ENCODE measurements at places on chromosomes 5 and 9.

GRCh38 chr9:13382595-13382994, 103.1 kb upstream of the MPDZ start:
- DNase-seq: no peak

DNA sequence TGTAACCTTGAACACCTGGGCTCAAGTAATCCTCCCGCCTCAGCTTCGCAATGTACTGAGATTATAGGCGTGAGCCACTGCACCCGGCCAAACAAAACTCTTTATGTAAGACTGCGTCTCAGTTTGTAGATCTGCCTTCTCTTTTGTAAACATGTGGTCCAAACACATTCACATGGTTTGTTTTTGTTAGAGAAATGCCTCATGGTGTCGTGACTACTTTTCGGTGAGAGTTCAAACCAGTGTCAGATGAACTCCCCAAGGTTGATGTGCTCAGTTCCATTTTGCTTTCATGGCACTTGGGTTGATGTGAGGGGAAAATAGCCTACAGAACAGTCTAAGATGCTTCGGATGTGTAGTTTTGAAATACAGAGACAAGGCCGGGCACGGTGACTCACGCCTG, 231.6 kb downstream of the GOLPH3 start:
- no peak for DNase-seq

GRCh38 chr9:33306037-33306436, 15.7 kb downstream of the NFX1 start:
- no peak for DNase-seq

- DNase-seq: no peak
These were observed 5.7 kb upstream of the WNT8A start for GRCh38 chr5:138078006-138078643.

DNA sequence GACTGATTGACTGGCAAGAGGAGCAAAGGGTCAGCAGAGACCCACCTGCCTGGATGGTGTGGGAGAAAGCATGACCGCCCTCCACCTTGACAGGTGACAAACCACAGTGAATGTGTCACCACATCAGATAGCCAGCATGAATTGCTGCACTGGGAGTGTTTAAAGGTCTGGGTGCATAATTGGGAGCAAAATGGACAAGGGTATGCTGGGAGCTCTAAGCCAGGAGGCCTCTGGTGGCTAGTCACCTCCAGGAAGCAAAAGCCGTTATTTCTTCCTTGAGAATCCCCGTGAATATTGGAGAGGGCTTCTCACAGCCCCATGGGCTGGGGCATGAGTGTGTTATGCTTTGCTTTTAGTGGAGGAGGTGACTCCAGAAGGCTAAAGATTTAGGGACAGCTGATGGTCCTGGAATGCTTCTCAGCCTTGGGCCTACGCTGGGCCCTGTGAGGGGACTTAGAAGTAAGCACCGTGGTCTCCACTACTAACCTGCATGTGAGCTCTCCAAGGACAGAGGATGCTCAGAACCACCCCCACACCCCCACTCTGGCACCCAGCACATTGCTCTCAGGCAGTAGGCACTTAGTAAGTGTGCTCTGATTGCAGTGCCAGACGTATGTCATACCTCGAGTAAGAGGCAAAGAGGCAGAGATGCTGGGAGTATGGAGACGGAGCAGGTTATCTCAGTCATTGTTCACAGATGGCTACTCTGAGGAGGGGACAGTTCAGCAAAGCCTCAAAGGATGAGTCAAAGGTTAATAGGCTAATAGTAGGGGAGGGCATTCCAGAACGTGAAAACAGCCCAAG, 9.1 kb upstream of the IRF1 start:
- no peak for DNase-seq

DNA sequence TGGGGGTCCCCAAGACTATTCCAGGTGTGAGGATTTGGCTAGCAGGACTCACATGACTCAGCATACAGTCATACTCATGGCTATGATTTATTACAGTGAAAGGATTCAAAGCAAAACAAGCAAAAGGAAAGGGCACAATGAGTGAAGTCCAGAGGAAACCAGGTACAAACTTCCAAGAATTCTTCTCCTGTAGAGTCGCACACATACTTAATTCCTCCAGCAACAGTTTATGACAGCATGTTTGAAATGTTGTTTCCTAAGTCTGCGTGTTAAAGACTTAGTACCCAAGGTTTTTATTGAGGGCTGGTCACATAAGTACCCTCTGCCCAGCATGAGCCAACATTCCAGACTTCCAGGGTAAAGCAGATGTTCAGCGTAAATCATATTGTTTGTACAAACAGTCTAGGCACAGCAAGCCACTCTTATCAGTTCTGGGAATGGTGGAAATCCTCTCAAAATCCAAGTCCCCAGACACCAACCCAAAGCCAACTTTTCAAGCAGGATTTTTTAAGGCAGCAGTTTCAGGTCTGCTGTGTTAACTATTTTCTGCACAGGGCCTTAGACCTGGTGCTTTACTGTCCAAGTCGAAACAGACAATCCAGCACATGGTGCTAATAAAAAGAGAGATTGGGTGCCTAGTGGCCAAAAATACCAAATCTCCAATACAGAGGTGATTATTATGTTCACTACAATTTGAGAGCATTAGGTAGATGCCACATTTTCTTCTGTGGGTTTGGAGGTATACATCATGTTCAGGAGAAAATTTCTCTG, 18.6 kb upstream of the RICTOR start:
- DNase-seq: no peak

GRCh38 chr5:179974946-179975712, 67.4 kb upstream of the TBC1D9B start:
- DNase-seq: peak; percentile 89

- DNase-seq: no peak
These were observed 115.9 kb downstream of the CDC42SE2 start for GRCh38 chr5:131379723-131380122.

- DNase-seq: no peak
These were observed 54.6 kb downstream of the SUB1 start for GRCh38 chr5:32639943-32640342.

DNA sequence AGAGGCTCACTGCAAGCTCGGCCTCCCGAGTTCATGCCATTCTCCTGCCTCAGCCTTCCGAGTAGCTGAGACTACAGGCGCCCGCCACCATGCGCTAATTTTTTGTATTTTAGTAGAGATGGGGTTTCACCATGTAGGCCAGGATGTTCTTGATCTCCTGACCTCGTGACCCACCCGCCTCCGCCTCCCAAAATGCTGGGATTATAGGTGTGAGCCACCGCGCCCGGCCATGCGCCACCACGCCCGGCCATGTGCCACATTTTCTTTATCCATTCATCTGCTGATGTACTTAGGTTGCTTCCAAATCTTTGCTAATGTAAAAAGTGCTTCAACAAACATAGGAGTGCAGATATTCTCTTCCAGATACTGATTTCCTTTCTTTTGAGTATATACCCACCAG, 408.6 kb downstream of the CAAP1 start:
- DNase-seq: no peak

GRCh38 chr9:114621975-114622609, 11.0 kb downstream of the TMEM268 start:
- no peak for DNase-seq

DNA sequence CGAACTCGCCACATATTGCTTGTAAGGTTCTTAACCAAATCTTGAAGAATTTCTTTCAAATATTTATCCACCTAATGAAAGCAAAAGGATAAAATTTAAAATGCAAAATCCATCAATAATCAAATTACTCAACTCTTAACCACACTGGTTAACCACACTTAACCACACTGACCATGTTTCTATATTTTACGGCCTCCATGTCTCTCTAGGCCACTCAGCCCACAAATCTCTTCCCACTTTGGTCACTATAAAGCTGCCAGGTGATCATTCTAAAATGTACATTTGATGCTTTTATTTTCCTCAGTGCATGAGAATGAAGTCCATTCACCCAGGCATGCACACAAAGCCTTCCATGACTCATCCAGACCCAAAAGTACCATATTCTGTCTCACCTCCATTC, 56.4 kb upstream of the OR2K2 start:
- DNase-seq: no peak

DNA sequence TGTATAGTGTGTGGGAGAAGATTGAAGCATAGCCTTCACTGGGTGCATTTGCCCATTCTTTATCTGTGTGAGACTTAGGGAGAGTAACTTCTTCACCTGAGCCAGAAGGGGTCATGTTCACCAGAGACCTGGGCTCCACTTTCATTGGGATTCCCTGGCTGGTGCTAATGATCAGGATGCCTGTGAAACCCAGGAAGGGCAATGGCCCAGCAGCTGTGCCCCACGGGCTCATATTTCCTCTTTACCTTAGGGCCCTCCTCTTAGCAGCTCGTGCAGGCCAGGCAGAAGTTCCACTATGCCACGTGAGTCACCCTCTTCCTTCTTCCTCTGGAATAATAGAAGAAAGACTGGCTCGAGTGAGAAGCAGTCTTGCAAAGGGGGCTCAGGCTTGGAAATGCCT, 5.0 kb downstream of the PPARGC1B start:
- no peak for DNase-seq

GRCh38 chr9:128494108-128494745, 10.3 kb upstream of the GLE1 start:
- no peak for DNase-seq

- no peak for DNase-seq
These were observed 147.2 kb downstream of the PCSK5 start for GRCh38 chr9:76037587-76038225.

- DNase-seq: no peak
These were observed 29.4 kb downstream of the SLC1A3 start for GRCh38 chr5:36635721-36636390.

DNA sequence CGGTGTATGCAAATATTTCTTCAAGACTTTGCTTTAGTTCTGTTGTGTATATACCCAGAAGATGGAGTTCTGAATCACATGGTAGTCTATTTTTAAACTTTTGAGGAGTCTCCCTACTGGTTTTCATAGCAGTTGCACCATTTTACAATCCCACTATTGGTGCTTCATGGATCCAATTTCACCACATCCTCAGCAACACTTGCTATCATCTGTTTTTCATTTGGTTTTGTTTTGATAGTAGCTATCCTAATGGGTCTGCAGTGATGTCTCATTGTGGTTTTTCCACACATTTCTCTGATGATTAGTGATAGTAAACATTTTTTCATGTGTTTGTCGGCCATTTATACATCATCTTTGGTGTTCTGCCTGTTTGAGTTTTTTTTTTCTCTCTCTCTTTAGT, 1339.3 kb downstream of the EFNA5 start:
- no peak for DNase-seq

DNA sequence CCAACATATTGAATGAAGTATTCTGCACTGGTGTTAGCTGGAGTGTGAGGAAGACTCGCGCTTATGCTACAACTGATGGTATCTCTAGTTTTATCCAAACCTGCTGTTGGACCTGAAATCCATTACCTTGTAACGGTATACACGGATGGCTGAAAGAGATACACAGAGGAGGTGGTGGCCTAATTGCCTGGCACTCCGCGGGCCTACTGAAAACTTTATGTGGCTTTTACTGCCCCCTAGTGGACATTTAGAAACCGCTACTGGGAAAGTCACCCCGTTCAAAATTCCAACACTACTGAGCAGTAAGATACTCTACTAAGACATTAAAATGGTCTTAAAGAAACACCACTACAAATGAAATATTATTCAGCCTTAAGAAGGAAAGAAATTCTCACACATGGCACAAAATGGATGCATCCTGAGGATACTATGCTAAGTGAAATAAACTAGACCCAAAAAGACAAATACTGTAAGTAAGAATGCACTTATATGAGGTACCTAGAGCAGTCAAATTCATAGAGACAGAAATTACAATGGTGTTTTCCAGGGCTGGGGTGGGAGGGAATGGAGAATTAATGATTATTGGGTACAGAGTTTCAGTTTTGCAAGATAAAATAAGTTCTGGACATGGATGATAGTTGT, 100.4 kb downstream of the TTLL11 start:
- DNase-seq: peak; percentile 82

- DNase-seq: no peak
These were observed 262.5 kb downstream of the PSAT1 start for GRCh38 chr9:78559449-78559885.

DNA sequence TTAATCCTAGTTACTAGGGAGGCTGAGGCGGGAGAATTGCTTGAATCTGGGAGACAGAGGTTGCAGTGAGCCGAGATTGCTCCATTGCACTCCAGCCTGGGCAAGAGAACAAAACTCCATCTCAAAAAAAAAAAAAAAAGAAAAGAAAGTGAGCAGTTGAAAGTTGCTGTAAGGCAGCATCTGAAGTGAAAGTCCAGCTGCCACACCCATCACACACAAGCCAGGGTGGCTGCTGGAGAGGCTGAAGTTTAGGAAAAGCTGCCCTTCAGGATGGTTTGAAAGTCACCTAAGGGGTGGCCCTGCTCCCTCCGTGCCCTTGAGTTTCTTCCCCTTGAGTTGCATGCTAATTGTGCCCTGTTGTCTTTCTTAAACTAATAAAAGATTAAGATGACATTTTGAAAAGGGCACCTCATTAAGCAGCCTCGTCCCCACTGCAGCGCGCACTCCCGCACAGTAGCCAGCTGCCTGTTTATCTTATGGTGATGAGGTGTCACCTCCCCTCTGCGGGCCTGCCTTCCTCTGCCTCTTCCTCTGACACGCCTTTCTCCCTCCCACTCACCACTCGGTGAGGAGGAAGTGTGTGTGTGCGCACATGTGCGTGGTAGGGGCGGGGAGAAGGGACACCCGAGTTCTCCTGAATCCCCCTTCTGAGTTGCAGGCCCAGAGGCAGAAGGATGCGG, 104.2 kb upstream of the PANK3 start:
- no peak for DNase-seq

- DNase-seq: no peak
These were observed 149.1 kb downstream of the ATP10B start for GRCh38 chr5:160702934-160703333.

GRCh38 chr5:2357309-2357708, 394.2 kb downstream of the IRX2 start:
- DNase-seq: no peak

DNA sequence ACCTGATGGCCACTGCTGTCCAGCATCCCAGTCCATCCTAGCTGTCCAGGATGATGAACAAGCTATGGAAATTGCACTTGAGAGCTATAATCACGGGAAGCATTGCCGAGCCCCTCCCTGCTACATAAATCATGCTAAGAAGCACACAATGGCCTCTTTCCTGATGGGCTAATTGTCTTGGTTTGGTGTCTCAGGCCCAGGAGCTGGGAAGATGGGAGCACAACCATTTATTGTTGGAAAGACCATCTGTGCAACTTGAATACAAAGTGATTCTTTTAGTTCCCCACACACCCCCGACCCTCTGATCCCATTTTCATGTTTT, 80.4 kb downstream of the RGS3 start:
- no peak for DNase-seq

DNA sequence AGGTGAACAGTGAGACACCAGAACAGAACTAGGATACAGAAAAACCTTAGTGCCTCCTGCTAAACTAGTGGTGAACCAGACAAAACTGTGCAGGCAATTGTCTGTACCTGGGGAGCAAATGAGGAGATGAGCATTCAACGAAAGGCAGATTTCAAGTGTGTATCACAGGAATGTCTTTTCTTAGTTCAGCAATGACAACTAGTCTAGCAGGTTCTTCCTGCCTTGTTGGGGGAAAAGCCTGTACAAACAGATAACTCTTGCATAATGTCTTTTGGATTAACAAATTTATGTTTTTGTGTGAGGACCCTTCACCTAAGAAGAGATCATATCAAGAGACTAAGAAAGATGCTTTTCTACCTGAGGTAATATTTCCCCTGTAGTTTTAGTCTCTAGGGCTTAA, 21.8 kb upstream of the DENND4C start:
- DNase-seq: no peak

- no peak for DNase-seq
These were observed 108.0 kb downstream of the CDC42SE2 start for GRCh38 chr5:131371835-131372234.

GRCh38 chr5:61738446-61738845, 406.4 kb downstream of the ZSWIM6 start:
- DNase-seq: no peak
